ENCODE measurements at places on chromosomes 11 and 22.
A peak's percentile ranks its signal among the peaks of the same experiment; 100 is the strongest.

DNA sequence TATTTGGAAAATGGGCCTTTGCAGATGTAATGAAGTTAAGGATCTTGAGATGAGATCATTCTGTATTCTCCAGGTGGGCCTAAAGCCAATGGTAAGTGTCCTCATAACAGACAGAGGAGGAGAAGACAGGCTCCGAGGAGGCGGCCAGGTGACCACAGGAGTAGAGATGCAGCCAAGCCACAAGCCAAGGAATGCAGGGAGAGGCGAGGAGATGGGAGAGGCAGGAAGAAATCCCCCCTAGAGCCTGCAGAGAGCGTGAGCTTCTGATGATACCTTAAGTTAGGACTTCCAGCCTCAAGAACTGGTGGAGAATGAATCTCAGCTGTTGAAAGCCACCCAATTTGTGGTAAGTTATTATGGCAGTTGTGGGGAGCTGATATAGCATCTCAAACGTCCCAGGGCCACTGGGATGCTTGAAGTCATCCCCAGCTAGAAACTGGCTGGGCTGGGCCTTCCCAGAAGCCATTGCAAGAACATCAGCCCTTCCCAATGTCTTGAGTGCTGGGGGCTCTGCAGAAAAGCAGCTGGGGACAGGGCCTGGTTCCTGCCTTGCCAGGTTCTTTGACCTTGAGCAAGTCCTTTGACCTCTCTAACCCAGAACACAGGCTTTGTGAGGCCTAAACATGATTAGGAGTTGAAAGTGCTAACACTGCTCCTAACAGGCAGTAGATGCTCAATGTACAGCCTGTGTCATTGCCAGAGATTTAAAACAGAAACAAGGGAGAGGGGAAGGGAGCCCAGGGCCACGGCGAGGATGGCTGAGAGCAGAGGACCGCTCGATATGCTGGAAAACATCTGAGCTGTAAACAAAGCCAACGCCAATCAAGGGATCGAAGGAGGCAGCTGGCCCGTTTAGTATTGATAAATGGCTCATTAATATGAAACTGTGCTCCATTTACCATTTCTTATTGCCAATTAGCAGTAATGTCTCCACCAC lies 632.3 kb downstream of the TBC1D22A start:
- no peak for DNase-seq
- H3K4me3 ChIP-seq = no peak overlapping the region
- H3K36me3 ChIP-seq = no peaks in the 10 kb centered on the region
- no peaks in the 10 kb centered on the region for H3K27me3 ChIP-seq
- no peaks in the 10 kb centered on the region for H3K4me1 ChIP-seq
- H3K27ac ChIP-seq = no peak overlapping the region

- H3K4me3 ChIP-seq = no peak overlapping the region
- no peaks in the 10 kb centered on the region for H3K27me3 ChIP-seq
- H3K36me3 ChIP-seq = no peaks in the 10 kb centered on the region
- no peak overlapping the region for H3K27ac ChIP-seq
Measured at GRCh38 chr22:26610072-26610958, 7.5 kb downstream of the CRYBB1 start.

DNA sequence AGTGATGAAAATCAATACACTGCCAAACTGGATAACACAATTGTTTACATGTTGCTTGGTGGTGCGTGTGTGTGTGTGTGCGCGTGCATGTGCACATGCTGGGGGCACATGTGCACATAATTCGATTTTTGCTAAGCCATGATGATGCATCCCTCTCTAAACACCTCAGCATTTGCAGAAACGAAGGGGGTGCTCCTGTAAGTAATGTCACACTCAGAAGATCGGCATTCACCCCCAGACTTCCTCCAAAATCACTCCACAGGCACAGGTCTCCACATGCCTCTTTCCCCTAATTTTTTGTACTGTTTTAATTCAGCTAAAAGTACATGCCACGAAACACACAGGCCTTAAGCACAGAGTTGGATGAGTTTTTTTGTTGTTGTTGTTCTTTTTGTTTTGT lies 341.5 kb downstream of the SHANK2 start:
- no peak for DNase-seq
- no peak overlapping the region for H3K27ac ChIP-seq
- no peaks in the 10 kb centered on the region for H3K36me3 ChIP-seq
- no peaks in the 10 kb centered on the region for H3K27me3 ChIP-seq

DNA sequence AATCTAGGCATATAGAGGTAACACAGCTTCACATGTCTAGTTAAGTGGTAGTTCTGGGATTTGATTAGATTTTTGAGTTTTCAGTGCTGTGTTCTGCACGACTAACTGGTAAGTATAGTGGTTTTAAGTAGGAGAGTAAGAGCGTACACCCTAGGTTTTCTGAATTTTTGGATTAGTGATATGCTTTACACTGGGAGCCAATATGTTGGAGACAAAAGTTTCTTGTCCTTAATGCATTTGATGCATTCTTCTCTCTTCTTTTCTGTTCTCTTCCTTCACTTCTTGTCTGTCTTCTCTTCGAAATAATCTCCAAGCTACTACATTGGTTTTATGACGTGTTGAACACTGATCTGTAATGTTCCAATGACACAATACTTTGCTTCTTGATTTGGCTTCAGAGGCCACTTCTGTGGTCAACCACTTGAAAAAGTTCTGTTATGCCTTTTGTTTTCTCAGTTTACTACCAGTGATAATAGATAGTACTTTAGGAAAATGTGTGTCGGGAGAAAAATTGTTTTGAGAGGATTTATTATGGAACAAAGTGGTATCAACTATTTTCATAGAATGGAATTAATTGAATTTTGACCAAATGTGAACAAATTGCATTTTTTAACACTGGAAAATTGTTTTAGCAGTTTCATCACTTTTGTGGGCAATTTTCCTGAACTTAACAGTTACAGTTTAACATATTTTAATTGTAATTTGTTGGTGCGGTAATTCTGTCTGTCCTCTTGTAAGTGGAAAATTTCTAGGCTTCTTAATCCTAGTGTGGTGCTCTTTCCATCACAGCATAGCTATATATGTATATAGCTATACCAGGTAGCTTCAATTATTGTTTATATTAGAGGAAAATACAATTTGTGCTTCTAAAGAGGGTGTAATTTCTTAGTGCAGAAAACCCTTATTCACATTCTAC lies 2.6 kb downstream of the PDE3B start:
- no peaks in the 10 kb centered on the region for H3K36me3 ChIP-seq
- peaks cover 30% of the 10 kb centered on the region for H3K27me3 ChIP-seq
- no peaks in the 10 kb centered on the region for H3K4me1 ChIP-seq
- DNase-seq = no peak
- H3K27ac ChIP-seq = no peak overlapping the region
- H3K4me3 ChIP-seq = peak overlapping the region; percentile 69

GRCh38 chr11:61539831-61540357 lies 31.3 kb downstream of the LRRC10B start:
- no peaks in the 10 kb centered on the region for H3K4me1 ChIP-seq
- no peak overlapping the region for H3K27ac ChIP-seq
- H3K27me3 ChIP-seq = peaks cover 32% of the 10 kb centered on the region
- H3K36me3 ChIP-seq = no peaks in the 10 kb centered on the region

GRCh38 chr11:103997082-103997481 lies 39.4 kb upstream of the DDI1 start:
- H3K4me1 ChIP-seq = no peaks in the 10 kb centered on the region
- no peak overlapping the region for H3K27ac ChIP-seq
- DNase-seq = no peak
- H3K4me3 ChIP-seq = no peak overlapping the region

- H3K4me3 ChIP-seq = peak overlapping the region; percentile 88
- no peaks in the 10 kb centered on the region for H3K27me3 ChIP-seq
- H3K36me3 ChIP-seq = no peaks in the 10 kb centered on the region
- H3K4me1 ChIP-seq = peaks cover 45% of the 10 kb centered on the region
- H3K27ac ChIP-seq = peak overlapping the region; percentile 89
Measured at GRCh38 chr22:21866833-21867527, 465 bp downstream of the MAPK1 start.

DNA sequence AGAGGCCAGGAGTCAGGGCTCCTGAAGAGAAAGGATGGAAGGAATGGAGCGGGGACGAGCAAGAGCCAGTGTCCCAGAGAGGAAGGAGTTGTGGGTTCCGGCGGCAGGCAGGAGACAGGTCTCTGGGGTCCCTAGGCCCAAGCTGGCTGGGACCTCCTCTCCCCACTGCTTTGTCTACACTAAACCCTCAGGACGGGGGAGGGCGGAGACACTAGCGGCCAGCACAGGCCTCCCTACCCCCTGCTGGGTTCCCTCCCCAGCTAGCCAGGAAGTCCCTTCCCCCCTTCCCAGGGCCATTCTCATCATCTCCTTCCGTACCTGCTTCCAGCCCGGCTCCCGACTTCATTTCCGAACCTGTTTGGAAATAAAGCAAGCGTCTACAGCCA lies 79.5 kb downstream of the ST3GAL4 start:
- no peak for DNase-seq
- no peak overlapping the region for H3K4me3 ChIP-seq
- no peaks in the 10 kb centered on the region for H3K36me3 ChIP-seq
- peaks cover 10% of the 10 kb centered on the region for H3K4me1 ChIP-seq

- H3K4me3 ChIP-seq = no peak overlapping the region
- no peaks in the 10 kb centered on the region for H3K27me3 ChIP-seq
- H3K4me1 ChIP-seq = no peaks in the 10 kb centered on the region
- no peak overlapping the region for H3K27ac ChIP-seq
Measured at GRCh38 chr11:67010296-67010905, 12.5 kb upstream of the SYT12 start.

- no peak overlapping the region for H3K4me3 ChIP-seq
- H3K36me3 ChIP-seq = no peaks in the 10 kb centered on the region
- no peak overlapping the region for H3K27ac ChIP-seq
- no peak for DNase-seq
- H3K27me3 ChIP-seq = no peaks in the 10 kb centered on the region
- no peaks in the 10 kb centered on the region for H3K4me1 ChIP-seq
Measured at GRCh38 chr11:15761235-15761634, 595.1 kb downstream of the SOX6 start.
